ENCODE measurements at places on chromosomes 2 and 18. TPM values are rescaled to one million over a fixed set of nuclear protein-coding genes. Genes with fewer than 3 reads are reported as not detected.

The SLC5A7 gene
- not detected for polyA plus RNA-seq

DNA sequence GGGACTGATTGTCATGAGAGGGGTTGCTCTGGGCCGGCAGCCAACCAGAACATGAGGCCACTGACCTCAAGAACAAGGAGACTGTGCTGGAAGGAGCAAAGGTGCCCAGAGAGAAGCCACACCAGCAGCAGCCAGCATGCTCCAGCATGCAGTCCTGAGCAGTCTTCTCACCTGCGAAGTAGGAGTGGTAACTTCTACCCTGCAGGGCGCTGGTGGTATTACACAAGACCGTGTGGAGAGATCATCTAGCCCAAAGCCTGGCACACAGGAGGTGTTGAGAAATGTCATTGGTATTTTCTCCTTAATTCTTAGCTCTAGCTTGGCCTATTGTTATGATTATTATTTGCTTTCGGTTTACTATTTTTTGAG, 132.7 kb downstream of the TSN start:
- no peak for DNase-seq

DNA sequence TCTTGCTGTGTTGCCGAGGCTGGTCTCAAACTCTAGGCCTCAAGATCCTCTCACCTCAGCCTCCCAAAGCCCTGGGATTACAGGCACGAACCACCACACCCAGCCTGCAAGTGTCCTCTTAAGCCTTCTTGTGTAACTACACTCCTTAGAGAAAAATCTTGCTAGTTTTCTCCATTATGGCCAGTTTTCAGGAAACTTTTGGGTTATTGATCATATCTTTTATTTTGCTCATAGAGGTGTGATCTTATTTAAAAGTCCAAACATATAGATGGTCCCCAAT, 2.4 kb downstream of the SOCS6 start:
- no peak for DNase-seq

DNA sequence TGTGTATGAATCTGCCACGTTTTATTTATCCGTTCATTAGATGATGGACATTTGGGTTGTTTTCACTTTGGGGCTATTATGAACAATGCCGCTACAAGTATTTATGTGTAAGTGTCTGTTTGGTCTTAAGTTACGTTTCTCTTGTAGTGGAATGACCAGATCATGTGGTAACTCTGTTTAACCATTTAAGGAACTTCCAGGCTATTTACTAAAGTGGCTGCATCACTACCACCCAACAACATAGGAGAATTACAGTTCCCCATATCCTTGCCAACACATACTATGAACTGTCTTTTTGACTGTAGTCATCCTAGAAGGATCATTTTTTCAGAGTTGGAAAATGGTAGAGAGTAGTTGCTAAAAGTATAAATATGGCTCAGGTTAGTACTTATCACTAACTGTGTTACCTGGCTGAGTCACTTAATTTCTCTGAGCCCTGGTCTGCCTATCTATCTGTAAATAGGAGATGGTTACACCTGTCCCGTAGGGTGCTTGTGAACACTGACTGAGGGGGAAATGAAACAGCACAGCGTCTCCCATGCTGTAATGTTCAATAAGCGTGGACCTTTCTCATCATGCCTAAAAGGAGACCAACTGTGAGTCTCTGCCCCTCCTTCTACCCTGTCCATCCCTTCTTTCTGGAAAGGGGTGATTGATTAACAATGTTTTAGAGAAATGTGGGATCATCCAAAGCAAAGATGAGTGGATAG, 103.1 kb downstream of the SH3RF3 start:
- no peak for DNase-seq

DNA sequence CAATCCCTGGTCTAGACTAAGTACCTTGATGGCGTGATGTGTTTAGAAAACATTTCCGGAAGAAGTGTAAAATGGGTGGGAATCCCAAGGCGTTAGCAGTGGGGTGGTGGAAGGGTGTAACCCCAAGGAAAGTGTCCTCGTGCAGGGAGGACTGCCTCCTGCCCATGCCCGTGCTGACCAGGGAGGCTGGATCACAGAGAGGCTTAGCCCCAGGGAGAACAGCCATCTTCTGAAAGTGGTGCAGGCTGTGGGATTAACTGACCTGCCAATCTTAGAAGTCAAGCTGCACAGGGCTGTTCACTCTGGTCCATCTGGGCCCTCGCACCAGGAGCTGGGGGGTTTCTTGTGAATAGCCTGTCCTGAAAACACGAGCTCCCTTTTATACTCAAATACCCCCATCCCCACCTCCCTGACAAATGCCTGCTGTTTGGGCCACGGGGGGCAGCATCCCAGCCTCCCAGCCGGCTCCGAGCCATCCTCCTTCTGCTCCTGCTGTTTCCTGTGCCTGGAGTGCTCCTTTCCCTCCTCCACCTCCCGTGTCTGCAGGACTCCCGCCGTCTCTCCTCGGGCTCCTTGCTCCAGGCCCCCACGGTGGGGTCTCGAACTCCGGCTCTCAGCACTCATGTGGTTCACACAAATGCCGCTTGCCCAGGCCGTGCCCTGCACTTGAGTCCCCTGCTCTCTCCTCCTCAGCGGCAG, 52.1 kb upstream of the PXDN start:
- DNase-seq: no peak
